ENCODE measurements at places on chromosomes 13 and 19.

GRCh38 chr13:37102896-37103295, 2.6 kb downstream of the CSNK1A1L start:
- DNase-seq, result no peak

DNA sequence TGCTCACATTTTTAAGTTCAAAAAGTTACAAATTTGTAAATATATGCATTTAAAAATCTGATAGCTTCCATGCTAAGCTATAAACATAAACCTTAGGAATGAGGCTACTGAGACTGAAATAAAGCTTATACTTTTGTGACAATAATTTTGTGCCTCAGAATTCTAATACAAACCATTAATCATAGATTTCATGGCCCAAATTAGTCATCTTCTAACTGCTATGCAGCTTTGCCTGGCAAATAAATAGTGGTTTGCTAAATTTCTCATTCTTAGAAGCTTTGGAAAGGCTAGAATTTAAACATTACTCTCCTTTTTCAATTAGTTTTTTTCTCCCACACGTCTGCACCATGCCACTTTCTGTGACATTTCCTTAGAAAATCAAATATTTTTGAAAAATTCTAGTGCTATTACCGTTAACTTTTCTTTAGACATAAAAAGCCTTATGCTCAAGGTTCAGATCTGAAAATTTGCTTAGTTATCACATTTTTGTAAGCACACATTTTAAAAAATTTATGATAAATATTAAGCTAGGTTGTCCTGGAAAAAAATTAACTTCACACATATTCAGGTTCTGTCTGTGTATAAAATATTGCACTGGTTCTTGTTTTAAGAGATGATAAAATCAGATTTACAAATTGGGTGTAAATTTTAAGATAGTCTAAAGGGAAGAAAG, 46.9 kb downstream of the FNDC3A start:
- no peak for DNase-seq

DNA sequence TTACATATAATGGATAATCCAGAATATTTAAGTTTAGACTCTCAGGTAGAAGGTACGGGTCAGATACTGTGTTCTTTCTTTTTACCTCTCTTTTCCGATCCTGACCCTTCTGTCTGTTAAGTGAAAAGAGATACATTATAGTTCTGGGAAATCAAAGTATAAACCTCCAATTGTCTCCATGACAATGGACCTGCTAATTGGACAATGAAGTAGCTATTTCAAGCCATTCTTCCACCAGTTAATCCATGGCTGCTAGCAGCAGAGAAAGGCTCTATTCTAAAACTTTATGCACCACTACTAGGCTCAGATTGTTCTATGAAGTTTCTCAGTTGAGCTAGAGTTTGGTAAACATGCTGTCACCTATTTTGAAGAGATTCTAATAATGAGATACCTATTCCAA, 8.3 kb upstream of the NBEA start:
- DNase-seq, result no peak

DNA sequence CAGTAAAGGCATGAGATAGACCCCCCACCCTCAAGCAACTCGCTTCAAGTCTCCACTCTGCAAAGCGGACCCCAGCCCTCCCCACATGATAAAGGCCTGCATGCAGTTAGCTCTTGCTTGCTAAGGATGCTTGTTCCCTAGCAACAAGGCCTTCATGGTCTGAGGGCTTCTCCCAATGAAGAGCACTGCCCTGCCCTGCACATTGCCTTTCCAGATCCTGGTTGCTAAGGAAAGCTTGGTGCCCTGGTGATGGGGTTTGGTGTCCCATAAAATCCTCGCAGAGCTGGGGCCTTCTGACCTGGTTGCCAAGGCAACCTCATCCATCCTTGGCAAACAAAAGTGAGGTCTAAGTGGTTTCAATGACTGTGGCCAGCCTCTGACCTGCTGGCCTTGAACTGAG, 6.0 kb downstream of the DBP start:
- no peak for DNase-seq

DNA sequence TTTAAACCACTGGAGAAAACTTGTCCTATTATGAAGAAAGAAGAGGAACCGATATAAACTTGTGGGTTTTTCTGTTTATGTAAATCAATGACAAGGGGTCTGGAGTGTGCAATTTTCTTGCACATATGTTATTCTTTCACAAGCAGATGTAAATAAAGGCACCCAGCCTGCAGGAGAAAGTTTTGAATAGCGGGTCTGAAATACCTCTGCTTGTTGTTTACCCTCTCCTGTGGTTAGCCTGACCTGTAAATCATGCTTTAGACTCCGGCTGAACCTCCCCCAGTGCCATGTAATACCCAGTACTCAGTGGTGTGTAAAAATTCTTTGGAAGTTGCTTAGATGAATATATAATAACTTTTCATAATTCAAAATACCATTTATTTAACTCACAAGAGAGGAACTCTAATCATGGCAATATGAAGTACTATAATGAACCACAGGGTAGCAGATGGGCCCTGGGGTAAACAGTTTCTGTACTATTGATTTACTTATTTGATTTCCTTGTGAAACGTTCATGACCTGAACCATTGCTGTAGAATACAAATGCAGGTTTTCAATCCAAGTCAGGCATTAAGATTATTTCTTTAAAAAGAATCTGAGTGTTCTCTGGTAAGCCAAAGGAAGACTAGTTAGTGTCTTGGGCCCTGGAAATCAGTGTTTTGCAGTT, 245.1 kb downstream of the LMO7 start:
- no peak for DNase-seq

GRCh38 chr13:24232474-24232873, 72.0 kb downstream of the SPATA13 start:
- DNase-seq, result no peak
